ENCODE measurements at places on chromosomes 16 and 17.

- DNase-seq: no peak
Observed at GRCh38 chr17:56926704-56927103, 12.9 kb upstream of the TRIM25 start.

DNA sequence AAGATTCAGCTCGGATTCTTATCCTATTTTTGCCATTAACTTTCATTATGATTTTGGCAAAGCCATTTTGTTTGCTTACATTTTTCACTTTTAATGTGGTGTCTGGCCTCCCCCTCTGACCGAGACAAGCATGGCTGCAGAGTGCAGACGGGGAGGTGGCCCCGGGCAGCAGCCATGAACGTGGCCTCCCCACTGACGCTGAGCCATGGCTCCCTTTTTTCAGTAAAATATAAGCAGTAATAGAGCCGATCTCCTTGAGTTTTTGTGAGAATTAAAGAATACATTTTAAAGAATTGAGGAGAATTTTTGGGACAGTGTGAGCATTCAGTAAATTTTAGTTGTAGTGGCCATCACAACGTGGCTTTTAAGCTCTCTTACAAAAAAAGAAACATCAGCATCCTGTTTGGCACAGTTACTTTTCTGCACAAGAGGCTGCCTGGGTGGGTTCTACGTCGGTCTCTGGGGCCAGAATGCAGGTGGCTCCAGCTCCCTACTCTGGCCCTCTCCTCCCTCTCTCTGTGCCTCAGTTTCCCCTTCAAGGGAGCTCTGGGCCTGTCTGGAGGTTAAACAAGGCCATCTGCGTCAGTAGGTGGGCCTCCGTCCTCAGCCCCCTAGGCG, 68.8 kb upstream of the ZNF750 start:
- no peak for DNase-seq

DNA sequence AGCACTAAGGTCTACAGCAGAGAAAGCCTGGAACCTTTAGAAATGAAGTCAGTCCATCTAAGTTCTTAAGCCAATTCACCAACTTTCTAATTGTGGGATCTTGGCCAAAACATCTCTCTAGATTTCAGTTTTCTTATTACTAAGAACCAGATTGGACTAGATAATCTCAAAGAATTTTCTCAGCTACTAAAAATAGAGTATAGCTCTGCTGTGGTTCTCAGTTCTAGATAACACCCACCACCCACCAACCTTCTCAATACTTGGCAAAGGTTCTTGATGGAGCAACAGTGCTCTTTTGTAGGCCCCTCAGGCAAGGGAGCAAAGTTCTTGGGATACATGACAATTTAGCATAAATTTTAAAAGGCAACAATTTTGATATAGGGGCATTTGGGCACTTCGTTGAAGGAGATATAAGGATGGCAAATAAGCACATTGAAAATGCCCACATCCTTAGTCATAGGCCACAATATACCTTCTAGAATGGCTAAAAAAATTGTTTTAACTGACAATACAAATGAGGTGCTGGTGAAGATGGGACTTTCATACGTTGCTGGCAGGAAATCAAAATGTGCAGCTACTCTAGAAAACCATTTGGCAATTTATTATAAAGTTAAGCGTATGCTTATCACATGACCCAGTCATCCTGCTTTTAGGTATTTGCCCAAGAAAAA, 74.4 kb upstream of the TMEM132E start:
- DNase-seq: no peak

DNA sequence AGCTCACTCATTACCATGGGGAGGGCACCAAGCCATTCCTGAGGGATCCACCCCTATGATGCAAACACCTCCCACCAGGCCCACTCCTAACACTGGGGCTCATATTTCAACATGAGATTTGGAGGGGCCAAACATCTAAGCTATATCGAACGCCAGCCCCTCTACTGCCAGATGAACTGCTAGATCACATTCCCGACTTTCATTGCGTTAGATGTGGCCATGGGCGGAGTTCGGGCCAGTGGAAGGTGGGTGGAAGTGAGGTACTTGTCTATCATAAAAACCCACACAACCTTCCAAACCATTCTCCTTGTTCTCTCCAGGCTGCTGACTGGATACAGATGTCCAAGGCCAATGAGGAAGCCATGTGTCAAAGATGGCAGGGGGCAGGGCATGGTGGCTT, 27.0 kb upstream of the ANKRD40CL start:
- no peak for DNase-seq

DNA sequence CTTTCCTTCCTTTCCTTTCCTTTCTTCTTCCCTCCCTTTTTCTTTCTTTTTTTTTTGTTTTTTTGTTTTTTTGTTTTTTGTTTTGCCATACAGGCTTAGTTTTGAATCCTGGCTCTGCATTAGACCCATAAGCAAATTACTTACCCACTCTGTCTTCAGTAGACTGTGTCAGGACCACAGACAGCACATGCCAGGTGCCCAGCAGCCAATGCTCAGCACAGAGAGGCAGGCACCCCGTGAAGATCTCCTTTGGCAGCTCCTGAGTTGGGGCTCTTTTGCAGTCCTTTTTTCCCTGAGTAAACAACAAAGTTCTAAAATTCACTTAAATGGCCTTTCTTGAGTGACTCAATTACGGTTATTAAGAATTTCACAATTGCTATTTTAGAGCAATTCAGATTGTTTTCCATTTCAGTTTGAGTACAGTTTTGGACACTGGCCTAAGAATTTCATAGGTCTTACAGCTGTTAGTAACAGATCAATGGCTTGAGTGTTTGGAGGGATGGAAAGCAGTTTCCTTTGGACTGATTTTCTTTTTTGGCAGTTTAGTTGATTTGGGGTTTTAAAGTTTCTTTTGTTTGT, 26.2 kb upstream of the SLC5A11 start:
- DNase-seq: no peak

DNA sequence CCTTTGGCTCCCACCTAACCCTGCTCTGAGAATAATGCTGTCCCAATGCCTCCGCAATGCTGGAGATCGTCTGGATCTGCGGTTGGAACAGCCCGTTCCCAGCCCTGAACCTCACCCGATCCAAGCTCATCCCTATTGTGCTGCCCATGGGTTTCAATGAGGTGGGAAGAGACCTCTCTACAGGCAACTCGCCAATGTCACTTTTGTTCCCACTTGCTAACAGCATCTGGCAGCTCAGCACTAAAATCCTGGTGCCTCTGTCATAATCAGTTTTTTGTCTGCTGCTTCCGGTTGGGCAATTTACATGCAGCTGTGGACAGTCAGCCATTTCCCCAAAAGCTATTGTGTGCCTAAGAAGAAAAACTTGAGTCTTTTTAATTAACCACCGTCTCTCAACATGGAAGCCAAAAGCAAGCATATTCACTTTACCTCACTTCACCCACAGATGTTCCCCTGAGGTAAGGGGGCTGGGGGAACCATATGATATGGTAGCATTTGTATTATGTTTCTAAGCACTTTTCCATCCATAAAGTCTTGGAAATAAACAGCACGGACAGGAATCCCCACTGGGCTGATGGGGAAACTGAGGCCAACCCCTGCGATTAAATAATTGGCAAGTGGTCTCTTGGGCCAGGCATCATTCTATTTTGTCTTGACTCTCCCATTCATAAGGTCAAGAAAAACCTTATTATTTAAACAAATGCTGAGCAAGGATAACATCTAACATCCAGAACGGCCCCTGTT, 159.2 kb upstream of the CDH5 start:
- no peak for DNase-seq

DNA sequence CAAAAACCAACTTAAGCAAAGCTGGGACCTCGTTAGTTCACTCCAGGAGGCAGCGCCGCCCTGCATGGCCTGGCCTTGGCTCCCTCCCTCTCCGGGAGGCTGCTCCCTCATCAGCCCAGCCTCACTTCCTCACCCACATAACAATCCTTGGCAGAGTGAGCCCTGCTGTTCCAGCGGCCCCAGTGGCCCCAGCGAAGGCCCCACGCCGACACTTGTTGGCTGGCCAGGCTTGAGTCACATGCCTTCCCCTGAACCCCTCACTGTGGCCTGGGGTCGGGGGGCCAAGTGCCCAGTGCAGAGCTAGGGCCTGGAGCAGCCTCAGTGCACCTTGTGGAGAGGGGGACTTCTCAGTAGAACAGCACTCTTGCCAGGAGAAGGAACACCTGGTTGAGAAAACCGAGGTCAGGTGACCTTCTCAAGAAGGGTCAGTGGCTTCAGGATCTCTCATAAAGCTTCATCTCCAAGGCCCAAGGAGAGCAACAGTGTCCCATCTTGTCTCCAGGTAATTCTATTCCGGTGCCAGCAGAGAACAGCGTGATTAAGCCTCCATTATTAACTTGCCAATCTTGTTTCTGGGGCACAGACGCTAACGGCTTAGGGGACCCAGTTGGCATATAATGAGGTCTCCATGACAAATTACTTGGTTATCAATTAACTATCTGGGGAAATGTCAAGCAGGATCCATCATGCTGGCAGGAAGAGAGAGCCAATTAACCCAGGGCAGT, 26.8 kb downstream of the ENDOV start:
- no peak for DNase-seq

GRCh38 chr16:84330685-84331050, 36.0 kb downstream of the WFDC1 start:
- no peak for DNase-seq

- no peak for DNase-seq
Observed at GRCh38 chr16:27175888-27176287, 27.4 kb upstream of the KDM8 start.

GRCh38 chr16:9236319-9236718, 144.9 kb downstream of the HAPSTR1 start:
- no peak for DNase-seq

GRCh38 chr17:71870546-71870862, 250.3 kb upstream of the SOX9 start:
- no peak for DNase-seq

- DNase-seq: no peak
Observed at GRCh38 chr16:52748741-52749140, 201.8 kb upstream of the TOX3 start.

GRCh38 chr17:4304417-4305027, 40.7 kb upstream of the ANKFY1 start:
- DNase-seq: peak; percentile 37

Measured in stimulated activated CD4-positive, alpha-beta T cell treated with anti-CD3 and anti-CD28 coated beads, Interleukin-2, amount 100 ng/mL, for 4 hours (primary cell).